Urothelium cell line (cell line): ENCODE measurements at places on chromosomes 2 and 18.

- DNase-seq, result no peak
Observed at GRCh38 chr2:239854596-239854995, 170.5 kb downstream of the NDUFA10 start.

- no peak for DNase-seq
Observed at GRCh38 chr2:105635564-105635963, 109.1 kb upstream of the NCK2 start.

- DNase-seq, result no peak
Observed at GRCh38 chr18:24368749-24369148, 28.9 kb downstream of the OSBPL1A start.

- no peak for DNase-seq
Observed at GRCh38 chr2:24618144-24618543, 127.1 kb downstream of the NCOA1 start.

DNA sequence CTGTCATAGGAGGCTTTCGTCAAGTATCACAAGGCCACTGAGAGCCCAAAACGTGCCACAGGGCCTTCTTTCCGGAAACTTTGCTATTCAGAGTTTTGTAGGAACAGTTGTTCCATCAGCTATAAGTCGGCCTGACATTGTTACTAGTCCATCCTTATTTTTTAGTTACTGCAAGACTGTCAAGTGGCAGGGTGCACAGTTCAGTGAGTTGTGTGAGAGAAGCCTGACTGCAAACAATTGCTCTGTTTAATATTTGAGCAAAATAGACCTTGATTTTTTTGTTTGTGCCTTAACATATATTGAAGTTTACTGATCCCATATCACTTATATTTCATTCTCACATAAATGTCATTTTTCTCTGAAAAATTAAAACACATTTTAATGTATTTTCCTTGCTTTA is 110.1 kb downstream of the GALNT1 start:
- no peak for DNase-seq

- DNase-seq, result no peak
Observed at GRCh38 chr2:201261906-201262305, 1.6 kb downstream of the CASP8 start.

DNA sequence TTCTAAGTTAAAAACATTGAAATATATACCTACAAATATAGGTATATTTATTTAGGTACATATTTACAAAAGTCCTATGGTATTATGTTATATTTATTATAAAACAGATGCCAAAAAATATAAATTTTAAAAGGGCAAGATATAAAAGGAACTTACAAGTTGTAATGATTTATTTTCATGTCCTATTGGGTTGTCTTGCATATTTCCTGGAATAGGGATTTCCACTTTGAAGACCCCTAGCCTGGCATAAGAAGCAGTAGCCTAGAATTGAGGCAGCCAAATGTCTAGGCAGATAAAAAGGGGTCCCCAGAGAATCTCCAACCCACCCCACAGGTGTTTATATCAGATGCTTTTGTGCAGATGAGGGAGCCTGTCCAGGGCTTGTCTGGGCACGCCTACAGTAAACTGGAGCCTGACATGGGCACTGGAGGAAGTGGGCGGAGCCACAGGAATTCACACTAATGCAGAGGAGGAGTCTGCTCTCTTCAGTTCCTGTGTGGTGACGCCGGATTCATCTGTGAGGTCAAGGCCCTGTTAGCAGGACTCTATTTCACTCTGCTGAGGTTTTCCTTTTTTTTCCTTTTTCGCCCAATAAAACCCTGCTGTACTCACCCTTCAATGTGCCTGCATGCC is 1088.9 kb upstream of the PIK3C3 start:
- DNase-seq, result no peak

DNA sequence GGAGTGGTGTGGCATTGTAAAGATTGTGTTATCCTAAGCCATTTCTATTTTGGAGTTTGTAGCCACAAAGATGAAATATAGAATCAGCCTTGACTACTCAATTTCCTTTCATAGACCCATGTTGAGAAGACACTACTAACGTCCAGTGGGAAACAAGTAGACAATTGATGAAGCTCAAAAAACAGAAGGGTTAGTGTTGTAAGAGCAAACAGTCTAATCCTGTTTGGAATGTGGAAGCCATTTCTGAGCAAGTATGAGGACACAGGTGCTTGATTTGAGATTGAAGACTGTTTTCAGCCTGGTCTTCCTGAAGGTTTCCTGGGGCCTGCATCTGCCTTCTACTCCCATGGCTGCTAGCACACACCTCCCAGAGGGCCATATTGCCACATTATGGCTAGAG is 29.1 kb downstream of the B3GNT2 start:
- no peak for DNase-seq

DNA sequence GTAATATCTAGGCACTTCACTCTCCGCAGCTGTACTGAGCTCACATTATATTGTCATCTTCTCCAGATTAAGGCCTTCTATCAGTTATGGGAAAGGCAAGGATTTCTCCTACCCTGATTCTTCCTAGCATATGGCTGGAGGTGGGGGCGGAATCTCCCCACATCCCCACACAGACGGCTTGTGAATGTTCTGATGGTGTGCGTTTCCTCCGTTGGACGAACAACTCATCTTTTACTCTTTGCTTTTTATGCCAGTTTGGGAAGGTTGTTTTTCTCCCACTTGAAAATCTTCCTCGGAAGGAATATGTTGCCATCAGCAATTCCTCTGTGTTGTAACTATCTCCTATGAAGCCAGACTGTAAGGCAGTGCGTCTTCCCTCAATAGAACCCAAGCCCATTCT is 24.3 kb downstream of the KLHL29 start:
- no peak for DNase-seq

GRCh38 chr2:182415771-182416170 is 11.1 kb downstream of the PDE1A start:
- DNase-seq, result no peak

DNA sequence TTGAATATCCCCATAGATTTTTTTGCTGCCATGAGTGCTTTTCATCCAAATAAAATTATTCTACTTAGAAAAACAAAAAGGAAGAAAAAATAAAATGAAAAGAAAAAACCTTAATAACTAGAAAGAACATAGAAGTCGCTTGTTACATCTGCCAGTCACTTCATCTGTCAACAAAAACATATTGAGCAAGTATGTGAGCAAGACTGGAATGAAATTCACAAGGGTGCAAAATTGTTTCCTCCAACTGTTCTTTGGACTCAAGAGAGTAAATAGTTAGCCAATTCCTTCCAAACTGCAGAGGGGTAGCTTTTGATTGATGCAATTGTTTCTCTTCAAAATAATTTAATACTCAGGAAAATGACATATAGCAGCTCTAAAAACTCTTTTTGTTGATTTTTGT is 336.3 kb upstream of the CDH7 start:
- no peak for DNase-seq

GRCh38 chr2:112584134-112584890 is at the start of gene CHCHD5:
CHCHD5 (plus strand) TSS chr2:112584609; CDS start chr2:112584648, 39 bp downstream.
- peak; percentile 96 for DNase-seq

DNA sequence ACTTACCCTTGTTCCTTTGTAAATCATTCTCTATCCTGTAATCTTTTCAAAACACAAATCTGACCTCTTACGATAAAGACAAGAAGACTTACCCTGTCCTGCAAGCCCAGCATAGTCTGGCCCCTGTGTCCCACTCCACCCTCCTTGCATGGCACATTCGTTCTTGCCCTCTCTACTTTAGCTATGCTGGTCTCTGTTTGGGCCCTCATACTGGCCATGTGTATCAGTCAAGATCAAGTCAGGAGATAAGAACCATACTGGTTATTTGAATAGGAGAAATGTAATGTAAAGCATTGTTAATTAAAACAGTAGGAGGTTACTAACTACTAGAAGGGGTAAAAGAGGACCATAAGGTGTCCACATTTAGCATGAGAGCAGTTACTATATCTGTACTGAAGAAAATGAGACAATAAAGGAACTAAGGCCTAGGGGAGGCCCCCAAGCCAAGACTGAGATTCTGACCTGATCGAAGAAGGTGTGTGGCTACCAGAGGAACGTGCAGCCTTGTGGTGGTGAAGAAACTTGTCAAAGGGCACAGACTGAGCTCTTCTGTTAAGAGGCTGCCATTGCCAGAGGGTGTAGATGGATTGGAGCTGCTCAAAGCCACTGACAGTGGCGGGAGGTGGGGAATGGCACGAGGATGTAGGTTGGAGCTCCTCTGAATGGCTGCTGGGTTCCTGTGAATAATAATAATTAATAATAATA is 80.8 kb downstream of the KCTD18 start:
- DNase-seq, result no peak

GRCh38 chr18:28469946-28470345 is 293.0 kb upstream of the CDH2 start:
- no peak for DNase-seq

GRCh38 chr18:22847392-22847791 is 85.7 kb upstream of the RBBP8 start:
- no peak for DNase-seq

GRCh38 chr2:23430263-23430662 is 45.3 kb downstream of the KLHL29 start:
- DNase-seq, result no peak

DNA sequence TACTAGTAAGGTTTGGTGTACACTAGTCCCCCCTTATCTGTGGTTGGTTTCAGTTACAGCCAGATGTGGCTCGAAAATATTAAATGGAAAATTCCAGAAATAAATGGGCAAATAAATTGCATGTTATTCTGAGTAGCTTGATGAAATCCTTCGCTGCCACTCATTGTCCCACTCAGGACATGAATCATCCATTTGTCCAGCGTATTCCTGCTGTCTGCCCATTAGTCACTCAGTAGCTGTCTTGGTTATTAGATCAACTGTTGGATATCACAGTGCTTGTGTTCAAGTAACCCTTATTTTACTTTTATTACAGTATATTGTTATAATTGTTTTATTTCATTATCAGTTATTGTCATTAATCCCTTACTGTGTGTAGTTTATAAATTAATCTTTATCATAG is 21.7 kb downstream of the ZDBF2 start:
- no peak for DNase-seq

- no peak for DNase-seq
Observed at GRCh38 chr2:224111576-224111975, 72.5 kb upstream of the SERPINE2 start.

- DNase-seq, result peak; percentile 11
Observed at GRCh38 chr2:201909961-201910361, 103.6 kb downstream of the CDK15 start.

GRCh38 chr18:54888933-54889332 is 60.7 kb downstream of the RAB27B start:
- DNase-seq, result no peak

GRCh38 chr2:159716857-159717256 is 4.6 kb downstream of the MARCHF7 start:
- DNase-seq, result no peak

- DNase-seq, result no peak
Observed at GRCh38 chr18:73023975-73024374, 156.2 kb upstream of the NETO1 start.

GRCh38 chr2:162092008-162092390 is 18.0 kb upstream of the DPP4 start:
- DNase-seq, result no peak

- DNase-seq, result peak; percentile 76
Observed at GRCh38 chr2:12325806-12326205, 390.9 kb upstream of the TRIB2 start.

DNA sequence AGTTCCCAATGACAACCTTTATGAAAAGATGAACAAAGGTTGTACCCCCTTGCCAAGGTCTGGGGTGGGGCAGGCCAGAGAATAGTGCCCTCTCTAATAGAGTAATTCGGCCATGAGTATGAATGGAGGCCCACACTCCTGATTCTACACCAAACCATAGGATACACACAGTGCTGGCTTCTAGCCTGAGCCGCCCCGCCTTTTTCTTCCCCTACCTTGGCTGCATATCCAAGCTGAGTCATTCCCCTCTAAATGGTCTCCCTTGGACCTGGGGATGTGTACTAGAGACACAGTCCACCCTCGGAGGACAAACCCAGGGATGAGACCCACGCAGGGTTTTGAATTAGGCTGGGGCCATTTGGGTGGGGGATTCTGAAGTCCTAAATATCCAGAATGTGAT is 107.2 kb upstream of the CAPN13 start:
- no peak for DNase-seq

DNA sequence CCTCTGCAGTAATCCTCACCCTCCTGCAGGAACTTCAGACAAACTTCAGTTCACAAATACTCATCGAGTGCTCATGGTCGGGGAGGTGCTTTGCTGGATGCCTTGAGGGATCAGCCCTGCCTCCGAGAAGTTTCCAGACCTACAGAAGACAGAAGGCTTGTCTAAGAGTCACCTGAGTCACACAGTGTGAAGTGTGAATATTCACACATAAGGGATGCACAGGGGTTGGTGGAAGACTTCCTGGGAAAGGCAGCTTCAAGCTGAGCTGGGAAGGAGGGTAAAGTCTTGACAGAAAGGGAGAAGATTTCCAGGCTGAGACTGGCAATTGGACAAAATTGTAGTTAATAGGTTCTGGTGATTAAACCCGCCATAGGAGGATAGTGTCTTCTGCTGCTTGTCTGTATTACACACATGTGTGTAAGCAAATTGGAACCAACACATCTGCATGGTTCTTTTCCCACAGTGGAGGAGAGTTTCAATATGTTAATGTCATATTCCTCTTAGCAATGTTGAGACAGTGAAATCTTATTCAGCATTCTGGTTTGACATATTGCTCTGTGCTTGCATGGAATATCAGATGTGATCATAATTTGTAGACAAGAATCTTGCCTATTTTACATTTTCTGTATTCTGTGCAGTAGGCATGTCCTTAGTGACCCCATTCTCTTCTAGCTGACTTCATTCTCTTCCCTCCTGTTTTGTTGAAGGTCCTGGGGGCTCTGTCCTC is 34.7 kb upstream of the ZNF396 start:
- DNase-seq, result no peak

- no peak for DNase-seq
Observed at GRCh38 chr2:222802514-222803196, 58.2 kb upstream of the ACSL3 start.

GRCh38 chr18:42931491-42931890 is 184.0 kb downstream of the RIT2 start:
- peak; percentile 2 for DNase-seq

DNA sequence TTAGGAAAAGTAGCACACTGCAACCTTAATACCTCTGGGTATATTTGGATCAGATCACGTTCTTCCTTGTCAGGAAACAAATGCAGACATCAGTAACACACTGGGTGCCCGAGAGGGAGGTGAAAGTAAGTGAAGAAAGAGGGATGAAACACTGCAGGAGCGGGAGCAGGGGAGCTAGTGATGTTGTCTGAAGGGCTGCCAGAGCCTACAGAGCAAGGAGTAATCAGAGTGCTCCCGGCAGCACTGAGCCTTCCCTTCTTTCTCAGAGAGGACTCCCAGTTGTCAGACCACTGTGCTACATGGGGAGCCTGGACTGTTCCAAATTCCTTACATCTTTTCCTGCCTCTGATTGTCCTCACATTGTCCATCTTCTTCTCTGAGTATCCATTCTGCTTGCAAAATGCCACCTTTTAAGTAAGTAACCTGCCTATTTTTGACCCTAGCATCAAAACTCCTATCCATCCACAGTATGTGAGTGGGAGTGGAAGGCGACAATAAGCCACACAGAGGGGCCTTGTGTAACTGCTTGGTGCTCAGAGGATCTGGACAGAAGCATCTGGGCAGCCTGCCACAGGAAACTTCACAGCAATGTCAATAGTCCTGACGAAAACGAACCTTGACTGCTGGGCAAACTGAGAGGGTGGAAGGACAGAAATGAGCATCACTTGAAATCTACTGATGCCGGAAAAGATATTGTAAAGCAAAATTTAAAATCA is 10.8 kb upstream of the NAB1 start:
- no peak for DNase-seq
